ENCODE measurements at places on chromosomes 2 and 18.

GRCh38 chr2:62307469-62308389 is 111.8 kb downstream of the B3GNT2 start:
- no peak for DNase-seq

DNA sequence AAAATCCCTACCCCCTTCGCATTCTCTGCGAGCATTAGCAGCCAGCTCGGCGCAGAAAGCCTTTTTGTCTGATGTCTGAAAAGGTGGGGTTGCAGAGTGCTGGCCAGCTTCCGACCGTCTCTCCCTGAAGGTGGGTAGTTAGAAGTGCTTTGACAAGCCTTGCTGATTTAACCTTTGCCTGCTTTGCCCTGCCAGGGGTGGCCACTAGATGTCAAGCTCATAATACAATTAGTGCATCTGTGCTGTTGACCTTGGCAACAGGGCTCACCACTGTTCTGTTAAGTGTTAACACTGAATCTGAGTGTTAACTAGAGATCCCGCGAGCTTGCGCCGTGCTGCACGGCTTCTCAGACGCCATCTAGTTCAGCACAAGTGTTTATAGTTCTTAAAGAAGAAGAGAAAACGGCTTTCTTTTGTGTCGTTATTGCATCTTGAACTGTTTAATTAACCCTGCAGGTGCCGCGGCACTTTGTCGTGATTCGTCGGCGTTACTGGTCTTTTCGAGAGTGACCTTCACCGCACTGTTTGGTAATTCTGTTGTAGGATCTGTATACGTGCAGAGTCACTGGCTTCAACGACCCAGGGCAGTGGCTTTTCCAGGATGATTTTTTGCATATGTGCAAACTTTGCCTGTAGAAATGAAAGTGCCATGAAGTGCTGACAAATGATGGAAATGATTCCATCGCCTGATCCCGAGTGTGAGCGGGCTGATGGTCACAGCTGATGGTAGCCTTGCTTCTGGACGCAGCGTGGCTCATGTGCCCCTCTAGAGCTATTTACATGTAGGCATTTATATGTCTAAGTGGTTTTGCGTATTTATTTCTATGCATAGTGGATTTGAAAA is 5.5 kb downstream of the SALL3 start:
- DNase-seq: no peak

GRCh38 chr2:104976603-104977120 is 61.2 kb upstream of the MRPS9 start:
- DNase-seq: no peak

DNA sequence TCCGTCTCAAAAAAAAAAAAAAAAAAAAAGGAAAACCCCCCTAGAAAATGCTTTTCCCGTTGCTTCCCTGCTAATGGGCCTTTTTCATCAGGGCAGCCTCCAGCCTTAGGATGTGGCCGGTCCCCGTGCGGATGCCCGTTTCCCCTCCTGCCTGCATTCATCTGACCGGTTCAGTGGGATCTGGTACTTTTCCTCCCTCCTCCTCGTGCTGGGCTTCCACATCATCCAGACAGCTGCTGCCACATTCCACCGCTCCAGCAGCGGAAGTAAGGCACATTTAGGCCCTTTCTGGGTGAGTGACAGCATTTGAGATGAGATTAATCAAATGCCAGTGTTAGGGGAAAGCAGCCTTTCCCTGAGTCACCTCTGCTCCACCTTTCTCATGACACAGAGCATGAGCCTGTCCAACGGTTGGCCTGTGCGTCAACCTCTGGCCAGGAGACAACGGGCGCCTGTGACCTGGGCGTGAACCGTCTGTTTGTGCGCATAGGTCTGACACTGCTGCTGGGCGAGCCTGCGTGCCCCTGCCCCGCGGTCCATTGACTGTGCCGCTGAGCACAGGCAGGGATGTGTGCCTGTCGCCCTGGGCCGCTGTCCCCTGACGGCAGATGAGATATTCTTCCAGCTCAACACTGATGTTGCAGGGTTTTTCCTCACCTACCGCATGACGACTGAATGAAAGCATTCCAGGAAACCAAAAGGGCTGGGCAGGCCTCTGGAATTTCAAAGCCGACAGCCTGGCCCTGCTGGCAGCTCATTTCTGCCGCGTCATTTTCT is 174.0 kb downstream of the TGIF1 start:
- no peak for DNase-seq

DNA sequence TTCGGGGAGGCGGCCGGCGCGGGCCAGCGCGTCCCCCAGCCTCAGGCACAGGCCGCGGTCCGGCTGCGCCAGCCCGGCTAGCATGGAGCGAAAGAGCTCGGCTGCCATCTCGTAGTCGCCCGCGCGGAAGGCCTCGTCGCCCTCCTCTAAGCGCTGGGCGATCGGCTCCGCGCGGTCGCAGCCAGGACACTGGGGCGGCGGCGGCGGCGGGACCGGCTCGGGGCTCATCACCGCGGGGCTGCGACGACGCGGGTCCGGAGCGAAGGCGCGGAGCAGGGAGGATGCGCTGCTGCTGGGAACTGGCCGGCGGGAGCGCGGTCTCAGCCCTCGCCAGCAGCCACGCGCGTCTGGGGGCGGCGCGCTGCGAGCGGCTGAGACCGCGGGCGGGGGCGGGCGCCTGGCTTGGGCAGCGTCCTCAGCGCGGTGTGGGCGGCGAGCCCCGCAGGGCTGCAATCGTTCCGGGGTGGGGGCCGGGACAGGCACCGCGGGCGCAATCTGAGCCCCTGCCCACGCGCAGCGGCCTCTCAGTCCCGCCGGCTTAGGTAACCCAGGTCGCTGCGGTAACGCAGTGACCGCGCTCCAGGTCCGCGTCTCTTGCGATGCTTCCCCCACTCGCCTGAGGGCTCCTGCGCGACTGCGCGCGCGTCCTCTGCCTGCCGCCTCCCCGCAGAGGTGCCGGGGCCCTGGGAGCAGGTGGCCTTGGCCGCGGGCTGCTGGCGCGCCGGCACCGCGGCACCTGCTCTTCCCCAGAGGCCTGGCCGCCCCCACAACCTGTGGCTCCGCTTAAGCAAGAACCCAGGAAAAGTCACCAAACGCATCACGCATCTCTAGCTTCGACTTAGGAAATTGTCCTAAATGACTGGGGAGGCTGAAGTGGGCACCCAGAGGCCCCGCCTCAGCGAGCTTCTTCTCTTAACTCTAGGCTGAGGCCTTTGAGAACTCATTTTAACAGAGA is at the start of gene LONRF2:
Gene LONRF2 (minus strand): TSS at position 636 of the 955 bp plus-strand sequence. CDS start 408 bp downstream, at position 228.
- peak; percentile 44 for DNase-seq

DNA sequence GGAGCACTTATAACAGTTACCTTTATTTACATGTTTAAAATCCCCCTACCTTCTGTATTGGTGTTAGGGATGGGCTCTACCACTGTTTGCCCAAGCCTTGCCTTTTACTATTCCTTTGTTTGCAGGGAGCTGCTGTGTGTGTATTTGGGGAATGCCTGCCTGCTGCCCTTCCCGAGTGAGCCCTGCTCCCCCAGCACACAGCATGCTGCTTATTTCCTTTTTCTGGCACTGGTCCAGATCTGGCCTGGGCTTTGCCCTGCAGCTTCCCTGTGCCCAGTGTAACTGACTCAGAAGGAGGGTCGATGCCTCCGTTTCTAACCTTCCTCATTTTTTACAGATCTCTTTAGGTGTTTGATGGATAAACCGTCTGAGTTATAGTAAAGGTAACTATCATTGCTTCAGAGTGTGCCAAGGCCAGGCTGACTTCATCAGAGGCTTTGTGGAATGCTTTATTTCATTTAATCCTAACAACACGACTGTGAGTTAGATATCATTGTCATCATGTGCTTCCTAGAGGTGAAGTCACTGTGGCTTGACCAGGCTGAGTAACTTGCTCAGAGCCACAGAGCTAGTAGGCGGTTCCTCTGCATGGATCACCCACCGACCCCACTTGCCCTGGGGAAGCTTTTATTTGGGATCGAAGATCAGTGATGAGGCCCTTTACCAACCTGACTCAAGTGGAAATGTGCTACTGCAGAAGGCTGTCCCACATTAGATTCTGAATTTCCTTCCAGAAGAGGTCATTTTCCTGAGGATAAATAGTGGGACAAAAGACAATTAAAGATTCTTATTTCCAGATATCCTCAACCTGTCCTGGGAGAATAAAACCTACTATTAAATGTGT is 238.8 kb downstream of the ZNF407 start:
- peak; percentile 37 for DNase-seq

DNA sequence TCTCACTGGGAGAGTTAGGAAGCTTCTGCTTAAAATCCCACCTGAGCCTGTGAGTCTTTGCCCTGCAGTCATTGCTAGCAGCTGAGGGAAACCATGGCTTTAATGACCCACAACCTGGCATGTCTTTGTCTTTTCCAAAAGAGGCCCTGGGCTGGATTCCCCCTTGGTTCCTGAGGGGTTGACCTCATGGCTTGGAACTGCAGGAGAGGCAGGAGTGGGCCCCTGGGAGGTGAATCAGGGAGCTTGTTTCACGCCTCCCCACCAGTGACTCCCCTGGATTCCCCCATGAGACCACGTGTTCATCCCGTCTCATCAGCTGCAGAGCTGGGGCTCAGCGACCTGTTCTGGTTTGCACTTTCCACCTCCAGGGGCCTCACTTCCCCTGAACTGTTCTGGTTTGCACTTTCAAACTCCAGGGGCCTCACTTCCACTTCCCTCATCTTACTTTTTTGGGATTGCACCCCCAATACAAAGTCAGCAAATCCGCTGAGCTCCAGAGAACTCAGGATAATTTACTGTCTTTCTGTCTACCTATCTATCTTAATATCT is 58.5 kb upstream of the TMEM18 start:
- no peak for DNase-seq

- no peak for DNase-seq
Observed at GRCh38 chr18:32730620-32731091, 42.2 kb downstream of the KLHL14 start.

- no peak for DNase-seq
Observed at GRCh38 chr18:40313030-40313642, 1641.9 kb upstream of the PIK3C3 start.

DNA sequence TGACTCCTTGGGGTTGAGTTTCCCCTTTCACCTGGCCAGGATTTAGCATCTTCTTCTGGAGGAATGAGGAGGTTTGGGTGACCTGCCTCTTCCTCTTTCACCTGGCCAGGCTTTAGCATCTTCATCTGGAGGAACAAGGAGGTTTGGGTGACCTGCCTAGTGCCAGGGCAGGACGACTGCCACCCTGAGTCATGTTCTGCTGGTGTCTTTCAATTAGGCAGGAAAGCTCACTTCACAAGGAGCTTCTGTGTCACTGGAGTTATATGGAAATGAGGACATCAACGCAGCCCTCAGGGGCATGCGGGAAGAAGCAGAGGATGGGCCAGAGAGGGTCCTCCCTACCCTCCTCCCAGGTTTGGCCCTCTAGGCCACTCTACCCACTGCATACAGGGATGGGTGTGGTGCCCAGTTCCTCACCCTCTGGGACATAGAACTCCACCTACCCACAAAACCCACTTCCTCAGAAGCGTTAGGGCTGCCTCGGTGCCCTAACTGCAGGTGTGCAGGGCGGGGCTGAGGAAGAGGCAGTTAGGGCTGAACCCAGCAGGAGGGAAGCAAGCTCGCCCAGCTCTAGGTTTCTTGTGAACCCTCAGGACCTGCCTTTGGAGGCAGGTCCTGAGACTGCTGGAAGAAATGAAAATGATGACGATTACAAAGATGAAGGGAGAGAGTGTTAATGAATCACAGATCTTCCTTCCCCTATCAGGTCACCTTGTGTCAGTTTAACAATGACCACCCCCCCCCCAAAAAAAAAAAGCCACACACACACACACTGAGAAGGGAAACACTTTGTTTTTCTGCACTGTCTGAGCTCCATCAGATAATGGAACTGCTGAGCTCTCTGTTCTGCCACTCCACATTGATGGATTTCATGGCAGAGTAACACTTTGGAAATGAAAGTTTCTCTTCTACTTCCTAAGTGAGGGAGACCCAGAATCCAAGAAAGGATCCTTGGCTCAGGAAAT is 71.0 kb downstream of the ARL4C start:
- no peak for DNase-seq

DNA sequence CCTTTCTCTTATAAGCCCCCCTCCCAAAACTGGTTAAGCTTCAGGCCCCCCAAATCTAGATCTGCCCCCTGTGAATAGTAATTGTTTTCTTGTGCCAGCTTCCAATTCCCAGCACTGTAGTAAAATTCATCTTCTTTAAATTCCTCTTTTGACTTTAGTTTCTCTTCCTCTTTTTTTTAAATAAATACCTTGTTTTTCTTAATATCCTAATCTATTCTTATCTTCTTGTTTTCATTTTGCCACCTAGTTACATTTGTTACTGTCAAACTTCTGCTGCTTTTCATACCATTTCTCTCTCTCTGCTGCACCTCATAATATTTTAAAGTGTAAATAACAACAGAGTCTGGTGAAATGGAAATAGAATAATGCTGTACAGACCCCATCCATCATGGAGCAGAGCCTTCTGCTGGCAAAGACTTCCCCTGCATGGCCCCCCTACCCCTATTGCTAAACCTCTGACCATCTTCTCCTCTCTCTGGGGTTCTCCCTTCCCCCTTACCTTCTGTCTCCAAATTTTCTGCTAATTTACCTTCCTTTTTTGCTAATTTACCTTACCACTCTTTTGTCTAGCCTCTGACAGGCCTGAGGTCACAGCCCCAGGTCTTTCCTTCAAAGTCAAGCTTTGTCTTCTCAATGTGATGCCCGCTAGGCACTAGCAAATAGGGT is 94.9 kb upstream of the PAPOLG start:
- DNase-seq: no peak

GRCh38 chr2:5756272-5756671 is 64.1 kb downstream of the SOX11 start:
- DNase-seq: no peak

DNA sequence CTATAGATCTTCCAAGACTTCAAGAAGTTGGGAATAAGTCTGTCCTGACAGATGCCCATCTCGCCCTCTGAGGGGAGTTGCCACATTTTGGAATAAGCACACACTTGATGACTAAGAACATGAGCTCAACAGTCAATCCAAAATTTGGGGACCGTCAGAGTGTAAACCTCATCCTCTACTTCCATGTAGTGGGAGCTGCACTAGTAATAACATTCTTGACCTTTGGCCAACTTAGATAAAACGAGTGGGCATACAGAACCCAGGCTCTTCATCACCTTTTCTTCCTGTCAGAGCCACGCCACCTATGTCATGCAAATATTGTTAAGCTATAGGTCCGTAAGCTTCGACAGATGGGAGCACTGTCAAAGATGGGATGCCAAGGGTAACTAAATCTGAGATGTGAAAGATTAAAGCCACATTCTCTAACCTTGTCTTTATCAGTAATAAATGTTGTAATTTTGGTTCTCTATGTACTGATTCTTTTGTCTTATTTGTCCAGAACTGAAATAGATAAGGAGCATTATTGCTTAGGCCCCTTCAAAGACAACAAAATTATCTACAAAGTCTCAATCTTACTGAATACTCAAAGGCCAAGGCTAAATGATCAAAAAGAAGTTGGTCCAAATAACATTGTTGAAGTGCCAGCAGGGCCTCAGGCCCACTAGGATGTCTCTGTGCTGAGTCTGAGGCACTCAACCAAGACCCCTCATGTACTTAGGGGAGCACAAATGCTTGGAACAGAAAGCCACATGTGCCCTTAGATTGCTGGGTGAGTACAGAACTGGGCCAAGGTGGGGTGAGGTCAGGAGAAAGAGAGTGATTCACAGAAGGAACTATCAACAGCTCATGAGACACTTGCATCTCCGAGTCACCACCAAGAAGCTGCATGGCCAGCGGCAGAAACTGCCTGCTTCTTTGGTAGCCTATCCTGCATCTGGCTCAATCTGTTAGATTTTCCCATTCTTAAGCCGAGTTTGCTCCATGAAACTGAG is 15.0 kb downstream of the CDH2 start:
- no peak for DNase-seq

Measured in NCI-H2081 treated with DMSO at 0.1 percent for 48 hours (cell line).